ENCODE measurements at places on chromosomes 11 and 22.

DNA sequence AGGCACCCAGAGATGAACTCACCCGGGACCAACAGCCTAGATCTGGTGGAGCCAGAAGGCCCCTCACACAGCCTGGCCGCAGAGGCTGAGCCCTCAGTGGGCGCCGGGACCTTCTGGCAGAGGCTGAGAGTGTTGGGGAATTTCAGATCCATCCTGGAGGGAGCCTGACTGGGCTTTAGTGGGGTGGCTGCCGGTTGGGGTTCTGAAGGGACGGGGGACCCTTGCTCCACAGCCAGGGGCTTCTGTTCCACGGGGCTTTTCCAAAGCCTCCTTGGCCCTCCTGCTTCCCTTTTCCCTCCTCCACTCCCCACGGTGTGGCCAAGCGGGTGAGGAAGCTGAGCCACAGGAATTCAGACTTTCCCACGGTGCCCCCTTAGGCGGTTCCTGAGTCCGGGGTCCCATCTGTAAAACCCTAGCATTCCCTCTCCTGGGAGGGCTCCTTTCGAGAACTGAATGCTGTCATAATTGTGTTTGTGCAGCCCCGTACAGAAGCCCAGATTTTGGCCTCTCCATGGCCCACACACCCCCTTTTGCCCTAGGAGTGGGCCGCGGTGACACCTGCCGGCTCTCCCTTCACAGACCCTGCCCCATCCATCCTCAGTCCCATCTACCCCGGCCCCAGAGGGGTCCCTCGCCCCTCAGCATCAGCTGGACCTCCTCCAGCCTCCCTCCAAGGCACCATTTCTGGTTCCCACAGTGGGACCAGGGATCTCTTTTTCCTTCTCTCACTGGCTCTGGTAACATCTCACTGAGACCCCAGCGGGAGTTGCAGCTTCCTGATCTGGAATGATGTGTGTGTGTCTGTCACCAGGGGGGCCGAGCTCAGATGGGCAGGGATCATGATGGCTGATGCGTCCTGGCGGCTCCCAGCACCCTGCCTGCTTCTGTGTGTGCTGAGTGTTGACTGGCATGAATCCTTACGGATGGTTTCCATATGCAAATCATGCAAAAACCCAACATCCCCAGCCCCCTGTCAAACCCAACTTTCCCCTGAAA, 1048.4 kb downstream of the TBC1D22A start:
- DNase-seq: no peak

GRCh38 chr22:35253946-35254345, 3.3 kb upstream of the HMGXB4 start:
- DNase-seq: no peak

DNA sequence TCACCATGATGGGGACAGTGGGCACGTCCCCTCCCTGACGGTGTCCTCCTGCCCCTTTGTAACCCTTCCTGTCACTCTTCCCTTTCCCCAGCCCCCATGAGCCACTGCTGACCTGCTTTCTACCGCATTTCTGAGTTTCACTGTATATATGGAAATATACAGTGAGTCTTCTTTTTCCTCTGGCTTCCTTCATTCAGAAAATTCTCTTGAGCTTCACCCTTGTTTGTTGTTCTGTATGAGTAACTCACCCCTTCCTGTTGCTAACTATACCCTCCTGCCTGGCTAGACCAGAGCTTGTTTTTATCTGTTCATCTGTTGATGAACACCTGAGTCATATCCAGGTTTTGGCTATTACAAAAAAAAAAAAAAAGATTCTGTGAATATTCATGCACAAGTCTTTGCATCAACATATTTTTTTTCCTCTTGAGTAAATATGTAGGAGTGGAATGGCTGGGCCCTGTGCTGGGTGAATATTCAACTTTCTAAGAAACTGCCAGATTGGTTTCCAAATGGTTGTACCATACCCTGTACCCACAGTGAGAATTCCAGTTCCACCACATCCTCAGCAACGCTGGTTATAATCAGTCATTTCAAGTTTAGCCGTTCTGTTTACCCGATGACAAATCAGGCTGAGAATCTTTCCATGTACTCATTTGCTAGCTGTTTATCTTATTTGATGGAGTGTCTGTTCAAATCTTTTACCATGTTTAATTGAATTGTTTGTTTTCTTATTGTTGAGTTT, 62.0 kb downstream of the IGF2 start:
- DNase-seq: no peak

DNA sequence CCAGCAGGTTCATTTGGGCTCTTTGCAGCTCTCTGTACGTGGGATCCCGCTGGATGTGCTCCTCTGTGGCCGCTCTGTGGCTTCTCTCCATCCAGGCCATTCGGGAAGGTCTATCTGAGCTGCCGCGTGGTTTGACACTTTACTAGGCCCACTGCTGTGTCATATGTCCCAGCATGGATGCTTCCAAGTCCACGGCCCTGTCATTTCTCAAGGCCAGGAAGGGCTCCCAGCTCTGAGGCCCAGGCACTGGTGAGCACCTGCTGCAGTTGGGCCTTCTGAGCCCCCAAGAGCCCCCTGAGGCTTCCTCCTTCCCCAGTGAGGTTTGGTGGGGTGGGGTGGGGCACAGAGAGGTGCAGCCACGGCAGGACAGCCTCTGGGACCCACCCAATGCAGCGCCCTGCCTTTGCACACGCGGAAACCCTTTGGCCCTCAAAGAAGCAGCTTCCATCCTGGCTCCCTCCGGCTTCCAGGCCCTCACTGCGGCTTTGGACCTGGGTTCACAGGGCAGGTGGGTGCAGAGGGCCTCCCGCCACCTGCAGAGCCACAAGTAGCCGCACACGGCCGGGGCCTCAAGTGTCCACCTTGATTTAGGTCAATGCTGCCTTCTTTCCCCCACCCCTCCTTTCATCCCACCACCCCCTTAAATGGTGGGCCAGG, 44.5 kb upstream of the FGF3 start:
- no peak for DNase-seq

DNA sequence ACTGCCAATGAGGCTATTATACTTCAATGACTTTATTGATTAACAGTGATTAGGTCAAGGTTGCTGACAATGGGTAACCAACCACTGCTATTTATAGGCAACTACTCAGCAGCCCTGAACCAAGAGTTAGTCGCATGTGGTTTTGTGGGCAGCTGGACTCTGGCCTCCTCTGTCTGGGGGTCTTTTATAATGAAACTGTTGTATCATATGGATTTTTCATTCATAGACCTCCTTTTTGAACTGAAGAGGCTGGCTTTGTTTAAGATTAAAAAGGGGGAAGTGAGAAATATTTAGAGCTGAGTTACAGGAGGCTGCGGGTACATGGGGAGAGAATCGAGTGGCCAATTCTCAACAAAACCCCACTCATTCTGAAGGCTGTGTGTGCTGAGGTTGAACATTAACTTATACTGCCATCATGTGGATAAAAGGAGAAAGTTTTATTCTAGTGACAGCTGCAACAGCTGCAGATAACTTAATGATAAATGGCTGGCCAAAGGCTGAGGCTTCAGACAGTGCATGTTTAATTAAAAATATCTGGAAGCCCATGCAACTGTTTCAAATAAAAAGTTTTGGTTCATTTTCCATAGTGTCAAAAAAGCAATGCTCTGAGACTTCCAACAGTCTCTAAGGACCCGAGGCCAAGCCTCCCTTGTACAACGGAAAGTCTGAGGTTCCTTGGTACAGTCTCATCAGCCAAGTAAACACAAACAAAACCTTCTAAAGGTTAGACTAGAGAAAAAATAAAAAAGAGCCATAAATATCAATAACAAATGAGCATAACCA, 682.6 kb downstream of the KCNA4 start:
- no peak for DNase-seq

DNA sequence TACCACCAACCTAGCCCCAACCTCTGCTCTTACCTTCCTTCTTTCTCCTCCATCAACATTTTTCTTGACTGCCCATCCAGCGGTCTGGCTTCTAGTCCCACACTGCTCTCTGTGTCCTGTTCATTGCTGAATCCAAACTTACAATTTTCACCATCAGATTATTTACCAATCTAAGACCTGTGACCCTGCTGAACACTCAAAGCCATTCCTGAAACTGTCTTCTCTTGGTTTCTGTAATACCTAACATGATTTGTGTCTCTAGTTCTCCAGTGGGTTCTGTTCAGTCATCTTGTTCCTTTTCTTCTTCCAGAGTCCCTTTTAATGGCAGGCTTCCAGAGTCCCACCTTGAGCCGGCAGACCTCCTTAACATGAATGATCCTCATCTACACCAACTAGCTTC, 24.1 kb downstream of the RRAS2 start:
- no peak for DNase-seq

- no peak for DNase-seq
Measured at GRCh38 chr11:97745515-97746050, 1275.2 kb upstream of the CNTN5 start.

DNA sequence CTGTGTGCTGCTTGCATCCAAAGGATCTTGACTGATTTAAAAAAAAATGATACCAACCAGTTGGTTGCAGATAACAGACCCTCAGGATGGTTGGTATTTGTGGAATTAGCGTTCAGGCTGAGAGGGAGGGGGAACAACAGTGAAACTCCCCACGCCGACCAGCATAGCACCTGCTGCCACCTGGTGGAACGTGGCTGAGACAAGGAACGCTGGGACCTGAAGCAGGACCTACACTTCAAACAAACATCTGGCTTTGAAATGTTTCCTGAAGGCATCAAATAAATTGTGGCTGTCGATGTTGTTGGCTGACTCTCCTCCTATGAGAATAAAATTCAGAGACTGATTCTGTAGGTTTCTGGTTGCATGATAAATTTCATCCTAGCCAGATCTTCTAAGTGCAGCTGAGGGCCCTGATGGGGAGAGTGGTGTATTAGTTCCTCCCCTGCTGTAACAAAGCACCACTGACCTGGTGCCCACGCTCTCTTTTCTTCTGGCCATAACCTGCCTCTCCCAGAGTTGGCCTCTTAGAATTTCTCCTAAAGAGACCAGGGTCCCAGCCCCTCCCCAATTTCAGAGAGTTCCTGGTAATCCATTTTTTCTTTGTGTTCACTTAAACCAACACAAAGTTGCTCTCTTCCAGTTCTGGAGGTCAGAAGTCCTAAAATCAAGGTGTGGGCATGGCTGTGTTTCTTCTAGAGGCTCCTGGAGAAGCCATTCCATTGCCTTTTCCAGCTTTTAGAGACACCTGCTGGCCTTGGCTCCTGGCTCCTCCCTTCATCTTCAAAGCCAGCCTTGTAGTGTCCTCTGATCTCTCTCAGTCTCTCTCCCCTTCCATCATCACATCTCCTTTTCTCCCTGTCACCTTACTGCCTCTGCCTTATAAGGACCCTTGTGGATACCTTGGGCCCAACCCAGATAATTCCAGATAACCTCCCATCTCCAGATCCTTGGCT, 17.3 kb downstream of the APOL2 start:
- no peak for DNase-seq

DNA sequence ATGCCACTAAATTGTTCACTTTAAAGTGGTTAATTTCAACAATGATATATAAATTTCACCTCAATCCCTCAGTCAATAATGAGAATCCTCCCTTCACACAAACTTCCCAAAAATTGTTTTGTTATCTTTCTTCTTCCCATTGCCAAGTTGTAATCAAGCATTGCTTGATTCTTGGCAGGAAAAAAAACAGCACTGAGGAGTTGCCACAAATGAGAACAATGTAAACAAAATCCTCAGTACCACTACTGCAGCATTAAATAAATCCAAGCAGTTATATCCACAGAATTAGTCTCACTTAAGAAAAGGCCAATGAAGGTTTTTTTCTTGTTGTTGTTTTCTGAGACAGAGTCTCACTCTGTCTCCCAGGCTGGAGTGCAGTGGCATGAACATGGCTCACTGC, 38.2 kb downstream of the FAM168A start:
- no peak for DNase-seq

DNA sequence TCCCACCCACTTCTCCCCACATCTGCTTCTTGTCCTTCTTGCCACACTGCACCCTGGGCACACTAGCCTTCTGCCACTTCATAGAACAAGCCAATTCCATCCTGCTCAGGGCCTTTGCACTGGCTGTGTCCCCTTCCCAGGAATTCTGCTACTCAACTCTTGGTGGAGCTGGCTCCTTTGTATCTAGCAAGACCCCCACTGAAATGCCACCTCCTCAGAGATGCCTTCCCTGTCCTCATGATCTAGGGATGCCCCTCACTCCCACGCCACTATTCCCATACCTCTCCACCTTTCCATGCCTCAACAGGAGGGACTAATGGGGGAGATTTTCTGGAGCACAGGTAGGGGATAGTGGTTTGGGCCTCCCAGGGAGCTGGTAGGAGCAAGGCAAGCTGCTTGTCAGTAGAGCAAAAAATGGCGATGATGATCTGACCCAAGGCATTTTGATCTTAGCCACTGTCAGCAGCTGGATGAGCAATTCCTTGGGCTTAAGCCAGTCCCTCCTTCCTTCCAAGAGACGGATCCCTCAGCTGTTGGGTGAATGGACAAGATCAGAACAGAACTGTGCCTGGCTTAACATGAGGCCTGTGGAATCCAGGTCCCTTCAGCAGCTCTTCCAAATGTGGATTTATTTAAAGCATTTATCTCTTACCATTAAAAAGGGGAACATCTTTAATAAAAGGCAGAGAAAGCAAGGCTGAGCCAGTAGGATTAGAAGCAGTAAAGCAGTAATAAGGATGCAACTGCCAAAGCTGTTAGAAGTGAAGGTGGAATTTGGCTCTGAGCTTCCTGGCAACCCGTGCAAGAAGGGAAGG, 4.0 kb upstream of the PRDM11 start:
- no peak for DNase-seq

Data from thoracic aorta (tissue), 2 donors.